ENCODE measurements at places on chromosomes 6 and 20. TPM values are rescaled to one million over a fixed set of nuclear protein-coding genes. Genes with fewer than 3 reads are reported as not detected.

GRCh38 chr6:162251257-162251656 is 476.3 kb downstream of the PRKN start:
- no peak for DNase-seq

GRCh38 chr6:10894958-10895357 is 8.1 kb downstream of the SYCP2L start:
- no peak for DNase-seq

TAAR1 gene
- total RNA-seq = not detected

EYA2 gene
- total RNA-seq = 10.9 TPM
